ENCODE measurements at places on chromosomes 13 and 19. TPM values are rescaled to one million over a fixed set of nuclear protein-coding genes. Genes with fewer than 3 reads are reported as not detected.

- H3K4me1 ChIP-seq, result no peaks in the 10 kb centered on the region
- no peaks in the 10 kb centered on the region for H3K27me3 ChIP-seq
- no peak overlapping the region for H3K27ac ChIP-seq
- H3K4me3 ChIP-seq, result no peak overlapping the region
- no peaks in the 10 kb centered on the region for H3K36me3 ChIP-seq
These were observed 1134.3 kb downstream of the SLITRK1 start for GRCh38 chr13:82747958-82748357.

ZNF763 gene
- total RNA-seq, result 1.1 TPM

FLT3LG gene
- 65.4 TPM for total RNA-seq

DNA sequence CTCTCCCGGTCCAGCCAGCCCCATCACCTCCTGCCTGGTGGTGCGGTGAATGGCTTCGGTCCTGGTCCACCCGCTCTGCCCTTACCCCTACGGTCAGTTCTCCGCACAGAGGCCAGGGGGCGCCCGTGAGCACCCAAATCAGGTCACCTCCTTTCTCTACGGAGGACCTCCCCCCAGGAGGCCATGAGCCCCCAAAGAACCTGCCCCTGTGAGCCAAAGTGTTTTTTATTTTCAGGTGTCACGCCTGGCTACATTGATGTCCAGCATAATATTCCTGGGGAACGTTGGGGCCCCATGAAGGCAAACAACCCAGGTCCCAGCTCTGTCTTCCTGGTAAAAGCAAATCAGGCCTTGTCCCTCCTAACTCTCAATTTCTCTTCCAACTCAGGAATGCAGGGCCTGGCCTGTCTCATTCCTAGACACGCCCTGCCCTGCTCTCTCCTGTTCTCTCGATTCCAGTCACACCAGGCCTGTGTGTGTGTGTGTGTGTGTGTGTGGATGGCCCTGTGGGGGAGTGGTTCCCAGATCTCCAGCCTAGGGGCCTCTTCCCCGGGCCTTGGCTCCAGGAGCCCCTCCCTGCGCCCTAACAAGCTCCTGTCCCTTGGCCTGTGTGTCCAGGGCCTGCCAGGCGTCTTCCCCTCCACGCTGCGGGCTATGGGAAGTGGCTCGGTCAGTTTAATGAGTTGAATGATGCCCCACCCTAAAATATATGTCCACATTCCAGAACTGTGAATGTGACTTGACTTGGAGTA is 9.7 kb upstream of the GIPC1 start:
- no peaks in the 10 kb centered on the region for H3K36me3 ChIP-seq
- H3K27ac ChIP-seq, result peak overlapping the region; percentile 27
- no peak overlapping the region for H3K4me3 ChIP-seq
- H3K4me1 ChIP-seq, result peaks cover 35% of the 10 kb centered on the region
- peak; percentile 63 for DNase-seq

KCTD4 gene
- total RNA-seq, result not detected
